ENCODE measurements at places on chromosomes 5 and 9.

GRCh38 chr9:30722065-30722464, 1662.4 kb upstream of the ACO1 start:
- DNase-seq, result no peak

DNA sequence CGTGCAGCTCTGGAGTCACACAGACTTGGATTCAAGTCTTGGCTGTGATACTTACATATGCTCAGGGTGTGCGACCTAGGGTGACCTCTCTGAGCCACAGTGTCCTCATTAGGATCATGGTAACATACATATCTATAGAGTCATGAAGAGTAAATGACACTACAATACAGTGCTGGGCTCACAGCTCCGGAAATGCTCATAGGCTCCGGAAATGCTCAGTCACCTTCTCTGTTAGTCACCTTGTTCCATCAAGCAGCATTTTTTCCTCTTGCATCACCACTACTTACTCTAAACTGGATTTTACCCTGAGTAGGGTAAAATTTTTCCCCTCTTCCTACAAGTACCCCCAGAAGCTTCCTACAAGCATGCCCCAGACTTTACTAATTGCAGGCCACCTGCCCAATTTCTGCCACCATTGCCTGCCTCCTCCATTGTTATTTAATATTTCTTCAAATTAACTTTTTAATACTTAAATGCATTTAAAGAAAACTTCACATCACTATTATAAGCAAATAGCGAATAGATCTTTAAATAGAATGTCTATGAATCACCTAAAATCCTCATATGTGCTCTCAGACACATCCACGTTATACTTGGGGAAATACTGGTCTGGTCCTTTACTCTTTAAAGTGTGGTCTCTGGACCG, 147.6 kb upstream of the SPRY4 start:
- no peak for DNase-seq

DNA sequence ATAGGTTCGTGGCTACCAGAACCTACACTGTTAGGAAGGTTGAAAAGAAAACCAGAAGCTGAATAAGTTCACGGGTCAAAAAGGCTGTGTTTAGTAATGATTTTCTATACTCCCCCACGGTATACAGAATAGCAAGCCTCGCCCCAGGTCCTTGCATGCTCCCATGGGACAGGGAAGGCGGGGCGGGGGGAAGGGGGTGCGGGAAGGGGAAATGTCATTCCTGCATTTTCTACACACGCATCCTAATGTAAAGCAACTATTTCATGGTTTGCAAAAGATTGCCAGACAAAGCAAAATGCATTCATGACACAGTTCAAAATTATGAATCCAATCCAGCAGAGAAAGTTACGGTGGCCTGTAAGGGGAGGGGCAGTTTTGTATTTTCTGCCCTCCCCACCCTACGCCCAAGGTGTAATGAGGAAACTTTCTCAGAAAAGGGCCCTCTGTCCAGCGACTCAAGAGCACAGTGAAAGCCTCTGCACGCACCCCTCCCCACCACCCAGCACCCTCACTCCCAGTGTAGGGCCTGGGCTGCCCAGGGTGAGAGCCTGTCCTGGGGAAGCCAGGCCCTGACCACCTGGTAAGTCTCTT, 105.2 kb downstream of the ROR2 start:
- DNase-seq, result no peak

DNA sequence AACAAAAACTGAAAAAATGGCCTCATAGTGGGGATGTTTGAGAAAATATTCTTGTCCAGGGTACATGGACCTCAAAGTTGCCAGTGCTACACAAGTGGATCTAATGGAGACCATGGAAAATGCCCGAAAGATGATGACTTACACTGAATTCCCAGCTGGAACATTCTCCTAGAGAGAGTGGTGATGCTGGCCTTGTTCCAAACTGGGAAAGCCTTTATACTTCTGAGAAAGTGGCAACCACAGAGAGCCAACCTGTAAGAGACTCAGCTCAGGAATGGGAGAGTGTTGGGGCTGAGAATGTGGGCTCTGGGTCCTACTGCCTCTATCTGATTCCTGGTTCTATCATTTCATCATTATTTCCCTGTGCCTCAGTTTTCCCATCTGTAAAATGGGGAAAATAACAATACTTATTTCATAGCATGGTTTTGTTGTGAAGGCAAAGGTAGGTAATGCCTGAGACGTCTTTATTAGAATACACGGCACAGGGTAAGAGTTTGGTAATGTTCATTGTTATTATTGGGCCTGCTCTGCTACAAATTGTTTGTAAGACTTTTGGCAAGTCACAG, 229.0 kb upstream of the PANK3 start:
- DNase-seq, result no peak

GRCh38 chr5:33563983-33564908, 123.5 kb downstream of the TARS1 start:
- no peak for DNase-seq

DNA sequence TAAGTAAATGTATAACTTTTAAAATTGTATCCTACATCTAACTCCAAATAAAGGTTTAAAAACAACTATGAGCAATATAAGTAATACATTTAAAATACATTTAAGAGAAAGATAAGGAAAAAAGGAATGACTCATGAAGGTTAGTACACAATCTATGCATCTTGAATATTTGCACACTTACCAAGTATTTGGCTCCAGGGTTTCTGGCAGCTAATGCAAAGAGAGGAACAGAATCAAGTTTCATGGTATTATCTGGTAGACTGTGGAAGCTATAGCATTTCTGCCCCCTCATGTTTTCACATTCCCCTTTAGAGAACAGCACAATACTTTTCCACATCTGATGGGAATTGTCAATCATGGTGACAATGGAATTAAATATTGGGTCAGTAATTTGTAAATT, 132.1 kb downstream of the COX7C start:
- DNase-seq, result no peak

- no peak for DNase-seq
Observed at GRCh38 chr5:455806-456205, 12.8 kb downstream of the EXOC3 start.

DNA sequence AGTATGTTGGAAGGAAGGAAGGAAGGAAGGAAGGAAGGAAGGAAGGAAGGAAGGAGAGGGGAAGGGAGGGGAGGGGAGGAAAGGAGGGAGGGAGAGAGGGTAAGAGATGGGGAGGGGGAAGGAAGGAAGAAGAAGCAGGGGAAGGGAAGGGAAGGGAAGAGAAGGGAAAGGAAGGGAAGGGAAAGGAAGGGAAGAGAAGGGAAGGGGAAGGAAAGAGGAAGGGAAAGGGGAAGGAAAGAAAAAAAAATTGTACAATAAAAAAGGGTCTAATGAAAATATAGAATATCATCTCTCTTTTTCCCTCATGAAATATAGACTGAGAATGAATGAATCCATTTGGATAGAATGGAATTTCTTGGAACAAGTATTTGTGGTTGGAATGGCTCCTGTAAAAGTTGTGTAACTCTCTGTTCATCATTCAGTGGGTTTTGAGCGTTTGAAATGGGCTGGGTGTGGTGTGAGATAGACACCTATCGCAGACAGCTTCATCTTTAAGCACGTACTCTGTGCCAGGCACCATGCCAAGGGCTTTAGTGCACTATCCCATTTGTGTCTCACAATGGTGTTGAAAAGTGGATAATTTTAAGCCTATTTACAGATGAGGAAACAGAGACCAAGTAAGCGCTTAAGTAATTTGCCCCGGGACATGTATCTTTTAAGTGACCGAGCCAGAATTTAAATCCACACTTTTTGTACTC, 11.6 kb upstream of the PAPPA start:
- DNase-seq, result no peak

GRCh38 chr5:174698156-174698555, 26.2 kb upstream of the MSX2 start:
- DNase-seq, result no peak

Data from NCI-H526 treated with DMSO at 0.1 percent for 48 hours (cell line).